ENCODE measurements at places on chromosomes 6 and 20.
A peak's percentile ranks its signal among the peaks of the same experiment; 100 is the strongest.

GRCh38 chr6:95879856-95880255 lies 135.9 kb upstream of the FUT9 start:
- ATAC-seq: no peak

DNA sequence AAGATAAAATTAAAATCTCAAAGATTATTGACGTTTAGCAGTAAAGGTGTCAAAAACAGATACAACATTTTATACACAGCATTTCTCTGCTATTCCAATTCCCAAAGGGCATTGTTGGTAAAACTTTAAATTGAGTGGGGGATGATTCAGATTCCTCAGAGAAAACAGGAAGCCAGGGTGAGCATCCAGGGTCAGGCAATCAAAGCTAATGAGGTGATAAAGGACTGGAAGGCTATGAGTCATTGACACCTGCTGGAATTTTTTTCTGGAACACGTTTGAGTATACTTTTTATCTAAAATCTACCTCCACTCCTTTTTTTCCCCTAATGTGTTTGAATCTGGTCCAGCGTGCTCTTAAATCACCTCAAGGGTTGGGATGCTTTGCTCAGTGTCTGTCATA lies 52.2 kb downstream of the FKBP1C start:
- ATAC-seq: no peak

GRCh38 chr6:128883906-128884305 lies 968 bp downstream of the LAMA2 start:
- no peak for ATAC-seq

- no peak for ATAC-seq
These were observed 39.3 kb downstream of the PMEPA1 start for GRCh38 chr20:57670288-57671071.

GRCh38 chr6:49675816-49676215 lies 37.5 kb downstream of the CRISP2 start:
- no peak for ATAC-seq

DNA sequence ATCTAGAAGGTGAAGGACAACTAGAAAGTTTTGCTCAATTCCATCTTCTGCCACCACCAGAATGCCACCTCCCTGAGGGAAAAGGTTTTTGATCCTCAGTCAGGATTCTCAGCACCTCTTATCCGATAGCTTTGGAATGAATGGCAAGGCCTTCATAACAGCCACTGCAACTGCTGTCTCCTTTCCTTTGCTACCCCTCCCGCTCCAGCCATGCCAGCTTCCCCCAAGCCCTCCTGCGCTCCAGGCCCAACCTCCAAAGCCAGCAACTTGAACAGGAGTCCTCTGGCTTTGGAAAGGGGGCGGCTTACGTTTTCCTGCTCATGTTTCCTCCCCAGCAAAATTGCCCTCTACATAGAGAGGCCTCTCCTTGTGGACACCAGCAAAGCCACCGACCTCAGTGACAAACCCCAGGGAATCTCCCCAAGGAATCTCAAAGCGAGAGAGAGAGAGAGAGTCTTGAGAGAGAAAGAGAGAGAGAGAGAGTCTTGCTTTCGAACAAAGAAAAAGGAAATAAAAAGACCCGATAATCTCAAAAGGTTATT lies 420 bp upstream of the BTN2A1 start:
- peak; percentile 20 for ATAC-seq

DNA sequence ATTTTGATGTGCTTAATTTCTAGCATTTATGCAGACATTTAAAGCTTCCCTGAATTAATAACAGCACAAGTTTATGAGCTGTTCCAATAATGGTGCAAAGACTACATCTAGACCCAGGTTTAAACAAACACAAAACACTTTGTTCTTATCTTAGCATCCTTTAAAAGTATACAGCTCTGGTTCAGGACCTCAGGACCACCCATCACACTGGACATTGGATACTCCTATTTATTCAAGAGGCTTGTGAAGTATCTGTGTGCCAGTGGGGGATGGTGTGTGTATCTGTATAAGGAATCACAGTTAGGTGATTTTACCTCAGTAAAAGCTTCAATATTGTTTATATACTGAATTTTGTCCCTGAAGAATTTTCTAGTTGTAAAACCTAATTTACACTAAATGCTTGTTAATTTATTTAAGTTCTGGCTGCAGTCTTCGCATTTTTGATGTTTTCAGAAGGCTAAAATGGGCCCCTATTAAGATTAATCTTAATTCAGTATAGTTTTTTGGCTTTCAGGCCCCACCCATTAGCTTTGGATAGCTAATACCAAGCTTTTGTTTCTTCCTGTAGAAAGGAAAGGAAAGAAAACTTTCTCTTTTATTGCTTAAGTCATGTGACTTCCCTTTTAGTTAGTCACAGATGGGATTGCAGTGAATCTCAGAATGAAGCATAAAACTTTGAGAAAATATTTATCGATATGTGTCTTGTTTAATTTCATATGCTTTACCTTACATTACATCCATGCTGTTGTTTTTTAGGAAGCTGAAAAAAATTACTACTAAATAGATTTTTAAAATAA lies 13.1 kb downstream of the LIN28B start:
- ATAC-seq: no peak

- no peak for ATAC-seq
These were observed 46.7 kb downstream of the KCNK5 start for GRCh38 chr6:39182604-39183003.

DNA sequence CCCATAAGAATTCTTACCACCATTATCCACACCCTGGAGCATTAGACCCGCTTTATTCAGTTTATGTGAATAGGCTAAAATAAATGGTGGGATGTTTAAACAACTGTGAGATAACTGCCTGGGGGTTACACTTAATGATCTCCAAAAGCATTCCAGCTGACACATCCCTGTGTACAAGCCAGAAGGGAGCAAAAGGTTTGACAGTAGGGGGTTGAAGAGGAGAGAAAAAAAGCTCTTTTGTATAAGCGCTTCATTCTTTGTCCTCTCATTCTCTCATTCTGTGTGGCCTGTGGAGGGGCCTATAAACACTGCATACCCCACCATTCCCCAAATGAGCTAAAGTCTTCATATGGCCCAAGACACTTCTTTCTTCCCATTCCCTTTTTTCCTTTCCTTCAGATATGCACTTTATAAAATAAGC lies 30.8 kb upstream of the COL21A1 start:
- no peak for ATAC-seq

GRCh38 chr20:46286382-46286781 lies 21.9 kb downstream of the CDH22 start:
- ATAC-seq: no peak

GRCh38 chr6:44660561-44661220 lies 273.2 kb downstream of the CDC5L start:
- no peak for ATAC-seq

- no peak for ATAC-seq
These were observed 98.1 kb downstream of the NFATC2 start for GRCh38 chr20:51444467-51444866.

- ATAC-seq: no peak
These were observed 86.6 kb upstream of the TAB2 start for GRCh38 chr6:149230712-149231460.
